ENCODE measurements at places on chromosomes 16 and 17. TPM values are rescaled to one million over a fixed set of nuclear protein-coding genes. Genes with fewer than 3 reads are reported as not detected.

Gene ITGB4
- 26.4 TPM for total RNA-seq

GRCh38 chr16:49622421-49623402 lies 233.2 kb downstream of the ZNF423 start:
- DNase-seq: peak; percentile 65

GRCh38 chr17:3738562-3739295 lies 15.0 kb downstream of the HASPIN start:
- DNase-seq: no peak

GRCh38 chr17:6187836-6188235 lies 117.7 kb downstream of the WSCD1 start:
- DNase-seq: no peak

DNA sequence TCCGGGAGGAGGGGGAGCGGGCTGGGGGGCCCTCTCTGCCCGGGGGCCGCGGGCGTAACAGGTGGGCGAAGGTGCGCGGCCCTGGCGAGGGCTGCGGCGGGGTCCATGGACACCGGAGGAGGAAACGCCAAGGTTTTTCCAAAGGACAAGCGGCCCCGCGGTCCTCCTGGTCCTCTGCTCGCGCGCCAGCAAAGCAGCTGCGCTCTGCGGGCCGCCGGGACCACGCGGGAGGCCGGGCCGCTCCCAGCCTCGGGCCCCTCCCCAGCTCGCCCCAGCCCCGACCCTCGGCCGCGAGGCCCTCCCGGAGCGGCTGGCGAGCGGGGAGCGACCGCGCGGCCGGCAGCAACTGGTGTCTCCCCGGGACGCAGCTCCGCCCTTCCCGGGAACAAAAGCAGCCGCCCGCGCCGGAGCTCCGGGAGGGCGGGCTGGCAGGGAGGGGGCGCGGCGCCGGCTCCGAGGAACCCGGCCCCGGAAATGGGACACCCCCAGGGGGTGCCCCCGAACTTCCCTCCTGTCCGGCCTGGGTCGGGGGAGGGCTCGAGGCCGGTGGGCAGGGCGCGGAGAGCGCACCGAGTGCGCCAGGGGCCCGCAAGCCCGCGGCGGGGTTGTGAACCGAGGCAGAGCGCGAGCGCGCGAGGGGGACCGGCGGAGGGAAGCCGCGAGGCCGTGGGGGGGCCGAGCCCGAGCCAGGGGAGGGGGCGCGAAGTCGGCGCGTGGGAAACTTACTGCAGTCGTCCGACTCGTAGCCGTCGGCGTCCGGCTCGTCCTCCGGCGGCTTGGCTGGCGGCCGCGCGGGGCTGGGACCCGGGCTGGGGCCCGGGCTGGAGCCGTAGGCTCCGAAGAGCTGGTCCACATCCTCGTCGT lies 837 bp downstream of the DOC2B start:
- DNase-seq: no peak

All from type B pancreatic cell (in vitro differentiated cells).